CD4-positive, alpha-beta T cell treated with Interleukin-6 for 4 hours (primary cell): ENCODE measurements at places on chromosomes 11 and 22.

DNA sequence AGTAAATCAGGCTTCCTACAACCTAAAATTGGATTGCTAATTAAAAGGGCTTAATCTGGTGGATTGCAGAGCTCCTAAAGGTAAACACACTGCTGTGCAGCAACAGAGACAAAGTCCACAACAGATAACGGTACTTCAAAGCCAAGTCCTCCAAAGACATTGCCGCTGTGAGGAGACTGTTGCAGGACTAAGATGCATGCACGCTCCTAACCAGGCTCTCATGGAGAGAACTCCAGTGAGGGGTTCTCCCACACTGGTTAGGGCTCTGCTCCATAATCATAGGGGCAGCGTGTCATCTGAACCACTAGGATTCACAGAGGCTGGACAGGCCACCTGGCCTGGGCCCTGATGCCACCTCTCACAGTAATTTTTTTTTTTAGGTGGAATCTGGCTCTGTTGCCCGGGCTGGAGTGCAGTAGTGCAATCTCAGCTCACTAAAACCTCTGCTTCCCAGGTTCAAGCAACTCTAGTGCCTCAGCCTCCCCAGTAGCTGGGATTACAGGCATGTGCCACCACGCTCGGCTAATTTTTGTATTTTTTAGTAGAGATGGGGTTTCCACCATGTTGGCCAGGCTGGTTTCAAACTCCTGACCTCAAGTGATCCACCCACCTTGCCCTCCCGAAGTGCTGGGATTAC is 56.9 kb upstream of the ARFGAP3 start:
- DNase-seq, result no peak

GRCh38 chr11:468493-468892 is 18.4 kb downstream of the PTDSS2 start:
- DNase-seq, result no peak

DNA sequence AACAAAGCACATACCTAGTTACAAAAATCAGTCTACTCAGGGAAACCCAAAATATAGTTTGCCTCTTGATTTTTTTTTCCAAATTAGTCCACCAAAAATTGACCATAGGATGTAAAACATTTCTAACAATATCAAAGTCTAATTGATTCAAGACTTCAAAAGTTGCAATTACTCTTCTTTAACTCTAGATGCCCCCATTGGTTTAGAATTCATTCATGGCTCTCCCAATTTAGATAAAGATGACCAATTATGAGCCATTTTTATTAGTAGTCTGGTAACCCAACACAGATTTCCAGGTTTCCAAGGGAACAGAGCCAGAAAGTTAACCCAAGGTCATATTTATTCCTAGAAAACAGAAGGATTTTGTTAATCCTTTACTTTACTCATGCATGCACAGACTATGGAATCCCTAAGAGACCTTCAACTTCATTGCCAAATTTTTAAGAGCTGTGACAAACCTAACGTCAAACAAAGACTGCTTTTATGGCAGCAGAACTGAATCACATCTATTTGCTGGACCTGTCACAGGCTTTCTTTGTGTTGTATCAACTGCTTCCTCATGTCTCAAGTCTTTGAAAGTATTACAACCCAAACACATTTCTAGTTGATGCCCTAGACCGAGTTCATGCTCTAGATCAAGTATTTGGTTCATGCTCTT is 55.3 kb downstream of the C22orf42 start:
- DNase-seq, result no peak

DNA sequence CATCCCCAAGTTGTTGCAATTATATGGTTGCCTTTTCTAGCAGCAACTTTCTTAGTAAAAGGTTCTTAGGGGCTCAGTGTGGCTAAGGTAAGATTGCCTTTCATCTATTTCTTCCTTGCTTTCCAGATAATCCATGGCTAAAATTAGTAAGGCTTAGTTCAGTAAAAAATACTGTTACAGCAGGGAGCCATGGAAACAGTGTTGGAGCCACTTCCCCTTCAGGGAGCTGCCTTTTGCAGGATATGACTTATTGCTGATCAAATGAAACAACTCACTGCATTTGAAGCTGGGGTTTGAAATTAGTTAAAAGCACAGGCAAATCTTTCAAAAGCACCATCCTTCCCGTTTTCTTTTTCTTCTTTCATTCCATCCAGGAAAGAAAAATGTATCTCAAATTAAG is 184.3 kb downstream of the C11orf87 start:
- DNase-seq, result no peak

DNA sequence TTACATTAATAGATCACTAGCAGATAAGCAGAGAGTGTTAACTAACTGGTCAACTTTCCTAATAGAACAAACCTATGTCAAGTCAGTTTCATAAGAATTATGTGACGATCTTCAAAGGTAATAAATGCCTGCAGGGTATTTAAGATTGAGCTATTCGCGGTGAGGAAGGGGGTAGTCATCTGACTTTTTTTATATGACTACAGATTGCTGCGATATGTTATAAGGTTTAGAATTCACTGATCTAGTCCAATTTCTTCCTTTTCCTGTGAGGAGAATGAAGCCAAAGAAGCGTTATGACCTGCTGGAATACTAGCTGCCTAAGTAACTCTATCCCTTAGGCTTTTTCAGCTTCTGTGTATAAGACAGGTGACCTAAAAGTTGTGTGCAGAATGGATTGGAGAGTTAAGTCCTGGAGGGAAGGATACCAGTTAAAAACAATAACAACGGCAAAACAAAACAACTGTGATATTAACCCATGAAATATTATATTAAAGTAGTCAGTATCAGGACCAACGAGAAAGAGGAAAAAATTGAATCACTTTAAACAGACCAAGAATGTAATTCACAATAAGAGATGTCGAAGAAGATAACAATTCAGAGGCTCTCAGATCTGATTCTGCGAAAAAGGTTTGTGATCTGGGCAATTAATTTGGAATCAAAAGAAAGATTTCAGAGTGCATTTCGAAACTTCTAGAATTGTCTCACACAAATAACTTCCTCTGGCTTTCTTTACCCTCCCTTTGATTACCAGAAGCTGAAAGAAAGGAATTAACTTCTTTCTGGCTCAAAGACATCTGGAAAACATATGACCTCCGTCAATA is 630 bp downstream of the CASP4 start:
- DNase-seq, result no peak

DNA sequence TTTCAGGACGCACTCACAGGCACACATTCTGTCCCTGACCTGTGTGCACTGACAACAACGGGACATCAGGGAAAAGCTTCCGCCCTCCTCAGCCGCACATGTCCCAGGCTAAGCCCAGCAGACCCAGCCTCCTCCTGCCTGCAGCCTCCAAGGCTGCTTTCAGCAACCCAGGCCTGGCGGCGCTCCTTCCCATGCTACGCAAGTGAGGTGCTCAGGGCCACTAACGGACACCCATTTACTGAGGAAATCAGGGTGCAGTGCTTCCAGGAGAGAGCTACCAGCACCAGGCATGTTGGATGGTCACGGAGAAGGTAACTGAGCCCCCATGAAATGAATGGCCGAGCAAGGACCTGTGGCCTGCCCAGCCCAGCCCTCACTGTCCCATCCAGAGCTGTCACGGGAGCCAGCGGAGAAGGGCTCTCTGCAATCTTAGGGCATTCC is 6.9 kb downstream of the MOB2 start:
- no peak for DNase-seq

DNA sequence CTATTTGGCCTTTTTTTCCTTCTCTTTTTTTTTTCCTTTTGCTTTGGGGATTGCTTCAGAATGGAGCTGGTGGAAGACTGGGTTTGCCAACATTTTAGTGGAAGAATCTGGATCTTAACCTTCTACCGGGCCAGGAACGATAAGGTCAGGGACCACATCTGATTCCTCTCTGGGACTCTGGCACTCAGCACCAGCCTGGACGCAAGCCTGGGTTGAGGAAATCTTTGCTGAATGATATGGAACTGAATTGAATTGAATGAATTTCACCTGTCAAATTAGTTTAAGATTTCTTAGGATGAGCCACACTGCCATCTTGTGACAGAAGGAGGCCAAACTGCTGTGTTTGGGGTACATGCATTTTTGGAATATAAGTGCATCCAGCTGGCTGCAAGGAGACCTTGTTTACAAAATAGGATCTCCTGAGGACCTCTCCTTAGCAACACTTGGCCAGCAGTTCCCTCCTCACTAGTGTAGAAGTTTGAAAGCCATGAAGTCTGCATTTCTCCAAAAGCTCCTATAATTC is 30.4 kb downstream of the TPBGL start:
- peak; percentile 57 for DNase-seq

- no peak for DNase-seq
Observed at GRCh38 chr11:14114269-14114668, 151.7 kb downstream of the SPON1 start.

- DNase-seq, result no peak
Observed at GRCh38 chr11:122038543-122038942, 77.5 kb downstream of the BLID start.

- DNase-seq, result no peak
Observed at GRCh38 chr11:125069796-125070195, 6.7 kb downstream of the SLC37A2 start.

GRCh38 chr11:91790346-91791170 is 434.1 kb upstream of the FAT3 start:
- no peak for DNase-seq

GRCh38 chr11:66070604-66071380 is 720 bp downstream of the PACS1 start:
- DNase-seq, result peak; percentile 32

- no peak for DNase-seq
Observed at GRCh38 chr11:2816941-2817421, 68.6 kb downstream of the CDKN1C start.

DNA sequence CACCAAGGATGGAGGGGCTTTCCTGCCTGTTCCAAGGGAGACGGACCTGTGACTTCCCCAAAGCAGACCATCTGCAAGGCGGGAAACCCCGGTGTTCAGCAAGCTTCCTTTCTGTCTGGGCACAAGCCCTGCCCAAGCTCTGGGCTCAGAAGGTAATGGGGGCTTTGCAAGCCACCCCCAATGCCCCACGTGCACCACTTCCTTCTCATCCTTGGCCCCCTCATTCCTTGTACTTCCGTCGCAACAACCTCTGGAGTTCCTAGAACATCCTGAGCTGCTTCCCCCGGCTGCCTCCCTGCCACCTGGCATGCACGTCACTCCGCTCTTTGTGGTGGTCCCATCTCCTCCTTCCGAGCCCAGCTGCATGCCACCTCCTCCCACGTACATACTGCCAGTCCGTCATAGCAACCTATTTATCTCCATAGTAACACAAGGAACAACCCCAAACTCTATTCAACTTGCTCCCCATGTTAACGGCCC is 3.9 kb downstream of the MYEOV start:
- peak; percentile 14 for DNase-seq

- no peak for DNase-seq
Observed at GRCh38 chr11:110837603-110838002, 125.4 kb upstream of the ARHGAP20 start.

DNA sequence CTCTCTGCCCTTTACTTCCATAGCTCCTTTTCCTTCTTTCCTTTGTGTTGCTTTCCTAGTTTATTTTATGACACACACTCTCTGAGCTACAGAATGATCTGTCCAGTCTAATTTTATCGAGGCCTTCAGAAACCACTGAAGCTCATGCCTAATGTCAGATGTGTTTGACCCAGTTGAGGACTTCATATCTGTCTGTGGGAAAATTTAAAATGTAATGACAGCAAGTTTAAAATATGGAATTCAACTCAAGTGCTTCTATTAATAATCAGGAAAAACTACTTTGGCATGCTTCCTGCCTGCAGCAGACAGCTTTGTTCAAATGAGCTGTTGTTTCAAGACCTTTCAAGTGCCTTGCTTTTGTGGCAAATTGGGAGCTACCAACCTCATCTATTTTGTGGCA is 261.8 kb upstream of the MTNR1B start:
- DNase-seq, result no peak

DNA sequence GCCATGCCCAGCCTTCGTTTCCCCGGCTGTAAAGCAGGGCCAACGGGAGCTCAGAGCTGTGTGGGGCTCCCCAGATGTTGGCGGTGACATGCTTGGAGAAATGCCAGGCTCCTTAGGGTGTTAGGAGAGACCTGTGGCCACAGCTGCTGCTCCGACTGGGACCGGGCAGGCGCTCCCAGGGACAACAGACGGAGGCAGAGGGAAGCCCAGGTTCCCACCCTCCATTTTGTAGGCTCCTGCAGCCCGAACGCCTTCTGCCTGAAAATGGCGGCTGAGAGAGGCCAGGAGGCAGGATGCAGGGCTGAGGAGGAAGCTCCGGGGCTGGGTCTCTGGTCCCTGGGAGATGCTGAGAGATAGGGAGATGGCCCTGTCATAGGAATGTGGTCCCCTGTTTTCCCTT is 10.0 kb downstream of the CD6 start:
- no peak for DNase-seq

DNA sequence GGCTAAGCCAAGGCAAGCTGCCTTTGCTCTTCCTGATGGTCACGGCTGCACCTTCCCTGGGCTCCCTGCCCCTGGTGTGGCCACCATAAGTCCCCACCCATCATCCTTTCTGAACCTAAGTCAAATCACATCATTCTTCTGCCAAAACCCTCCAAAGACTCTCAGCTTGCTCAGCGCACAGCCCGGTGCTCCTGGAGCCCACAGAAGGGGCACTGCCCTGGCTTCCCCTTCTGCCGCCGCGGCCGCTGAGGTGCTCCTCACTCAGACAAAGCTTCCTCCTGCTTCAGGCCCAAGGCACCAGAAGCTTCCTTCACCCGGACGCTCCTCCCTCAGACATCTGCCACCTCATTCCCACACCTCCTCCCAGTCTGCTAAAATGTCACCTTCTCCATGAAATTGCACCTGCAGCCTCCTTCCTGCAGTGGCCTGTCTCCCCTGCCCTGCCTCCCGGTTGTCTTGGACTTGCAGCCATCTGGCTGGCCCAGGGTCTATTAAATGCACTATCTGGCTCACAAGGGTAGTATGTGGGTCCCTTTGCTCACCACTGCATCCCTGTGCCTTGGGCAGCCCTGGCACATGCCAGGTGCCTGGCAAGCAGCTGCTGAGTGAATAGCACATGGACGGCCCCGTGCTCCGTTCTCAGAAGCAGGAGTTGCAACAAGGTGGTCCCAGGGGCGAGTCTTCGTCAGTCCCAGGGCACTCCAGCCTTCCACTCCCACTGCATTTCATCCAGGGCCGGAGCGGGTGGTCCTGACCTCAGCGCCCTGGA is 108.2 kb downstream of the WNT7B start:
- no peak for DNase-seq

DNA sequence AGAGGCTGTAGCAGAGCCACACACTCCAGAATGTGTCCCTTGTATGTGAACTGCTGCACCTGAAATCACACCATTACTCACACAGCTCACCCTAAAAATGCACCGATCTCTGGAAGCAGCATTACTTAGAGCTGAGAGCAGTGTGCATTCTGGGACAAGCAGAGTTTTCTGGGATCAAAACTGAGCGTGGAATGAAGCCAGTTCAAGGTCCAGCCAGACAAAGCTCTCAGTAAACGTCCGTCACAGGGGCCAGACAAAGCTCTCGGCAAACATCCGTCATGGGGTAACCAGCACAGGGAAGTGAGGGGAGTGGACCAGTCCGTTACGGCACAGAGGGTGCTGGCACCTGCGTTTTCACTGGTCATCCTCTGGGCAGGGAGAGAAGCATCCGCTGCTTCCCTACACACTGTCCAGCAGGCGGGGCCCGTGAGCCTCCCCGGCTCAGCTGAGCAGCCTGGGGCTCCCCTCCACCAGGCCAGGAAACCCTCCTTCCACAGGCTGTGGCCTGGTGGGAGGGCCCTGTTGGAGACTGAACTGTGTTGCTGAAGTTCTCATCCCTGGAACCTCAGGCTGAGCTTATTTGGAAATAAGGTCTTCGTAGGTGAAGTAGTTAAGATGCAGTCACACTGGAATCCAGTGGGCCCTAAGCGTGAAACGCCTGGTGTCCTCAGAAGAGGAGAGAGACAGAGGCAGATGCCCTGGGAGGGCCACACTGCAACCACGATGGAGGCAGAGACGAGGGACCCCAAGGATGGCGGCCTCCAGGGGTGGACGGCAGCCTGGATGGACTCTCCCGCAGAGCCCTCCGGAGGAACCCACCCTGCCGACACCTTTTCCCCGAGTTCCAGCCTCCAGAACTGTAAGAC is 883.9 kb downstream of the BRD1 start:
- no peak for DNase-seq
